ENCODE measurements at places on chromosomes 16 and 17. TPM values are rescaled to one million over a fixed set of nuclear protein-coding genes. Genes with fewer than 3 reads are reported as not detected.

TGFB1I1 gene
- 30.1 TPM for total RNA-seq

SLC5A10 gene
- total RNA-seq: not detected

KRTAP4-12 gene
- total RNA-seq: not detected

ZNF23 gene
- total RNA-seq: 9.8 TPM

PYY gene
- total RNA-seq: 0.88 TPM

KLHL36 gene
- total RNA-seq: 61.4 TPM

RND2 gene
- total RNA-seq: 0.16 TPM

COPRS gene
- 98.0 TPM for total RNA-seq

ZSCAN10 gene
- total RNA-seq: not detected

FGF11 gene
- total RNA-seq: 2.9 TPM

HSPB9 gene
- total RNA-seq: not detected

USP6 gene
- 0.16 TPM for total RNA-seq

EVPLL gene
- 0.32 TPM for total RNA-seq

PITPNM3 gene
- 1.6 TPM for total RNA-seq

MAF gene
- total RNA-seq: 66.6 TPM

RDM1 gene
- not detected for total RNA-seq

PNMT gene
- total RNA-seq: 1.6 TPM

CCDC182 gene
- not detected for total RNA-seq

CLEC3A gene
- total RNA-seq: 0.66 TPM

FBXL16 gene
- 4.2 TPM for total RNA-seq

All from breast epithelium (tissue), 4 donors.